ENCODE measurements at places on chromosomes 11 and 22.

DNA sequence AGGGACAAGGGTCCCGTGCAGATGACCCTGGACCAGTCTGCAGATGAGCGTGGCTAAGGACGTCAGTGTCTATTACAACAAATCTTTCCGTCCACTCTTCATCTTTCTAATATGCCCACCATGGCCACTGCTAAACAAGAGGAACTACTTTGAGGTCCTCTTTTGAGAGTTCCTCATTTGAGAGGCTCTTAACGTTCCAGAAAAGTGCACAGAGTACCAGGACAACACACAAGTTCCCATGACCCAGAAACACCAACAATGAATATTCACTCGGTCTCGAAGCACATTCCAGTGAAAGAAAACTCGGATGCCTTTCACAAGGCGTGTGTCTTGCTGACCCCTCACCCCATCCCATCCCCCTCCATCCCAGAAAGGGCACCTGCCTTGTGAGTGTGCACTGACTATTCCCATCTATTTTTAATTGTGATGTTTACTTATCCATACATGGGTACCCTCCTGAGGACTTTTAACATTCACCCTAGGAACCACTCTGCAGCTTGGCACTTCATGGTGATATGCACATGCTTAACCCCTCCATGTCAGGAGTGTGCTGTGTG lies 157.0 kb downstream of the SHANK2 start:
- DNase-seq = no peak

DNA sequence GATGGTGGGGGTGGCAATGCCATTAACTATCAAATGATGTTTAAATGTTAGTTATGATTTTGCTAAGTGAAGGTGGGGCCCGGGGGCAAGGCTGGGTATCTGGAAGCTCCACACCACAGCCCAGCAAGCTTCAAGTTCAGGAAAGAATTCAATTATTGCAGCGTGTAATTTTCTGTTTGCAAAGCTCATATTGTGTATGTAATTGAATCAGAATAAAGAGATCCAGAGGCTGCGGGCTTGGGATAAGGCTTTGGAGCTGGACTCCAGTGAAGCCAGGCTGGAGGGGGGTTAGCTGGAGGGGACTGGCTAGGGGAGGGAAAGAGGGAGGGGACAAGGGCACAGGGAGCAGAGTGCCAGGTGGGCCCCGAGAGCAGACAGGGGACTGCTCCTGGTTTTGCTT lies 557.1 kb upstream of the CADM1 start:
- no peak for DNase-seq

GRCh38 chr22:49015993-49016908 lies 811.4 kb downstream of the BRD1 start:
- no peak for DNase-seq

- no peak for DNase-seq
Measured at GRCh38 chr11:72777755-72778278, 16.0 kb downstream of the STARD10 start.

Data from NCI-H2171 (cell line).